Effector memory CD4-positive, alpha-beta T cell (primary cell): ENCODE measurements at places on chromosomes 1 and 21.
A peak's percentile ranks its signal among the peaks of the same experiment; 100 is the strongest.

- no peaks in the 10 kb centered on the region for H3K27me3 ChIP-seq
- no peaks in the 10 kb centered on the region for H3K36me3 ChIP-seq
- DNase-seq, result no peak
- no peak overlapping the region for H3K4me3 ChIP-seq
Observed at GRCh38 chr21:44356636-44357035, 3.2 kb downstream of the TRPM2 start.

DNA sequence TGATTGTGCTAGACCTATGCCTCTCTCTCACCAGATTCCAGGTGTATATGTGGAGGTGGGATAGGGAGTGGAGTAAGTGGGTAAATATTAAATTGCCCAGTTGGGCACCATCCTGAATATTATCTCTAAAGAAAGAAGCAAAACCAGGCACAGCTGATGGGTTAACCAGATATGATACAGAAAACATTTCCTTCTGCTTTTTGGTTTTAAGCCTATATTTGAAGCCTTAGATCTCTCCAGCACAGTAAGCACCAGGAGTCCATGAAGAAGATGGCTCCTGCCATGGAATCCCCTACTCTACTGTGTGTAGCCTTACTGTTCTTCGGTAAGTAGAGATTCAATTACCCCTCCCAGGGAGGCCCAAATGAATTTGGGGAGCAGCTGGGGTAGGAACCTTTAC lies at the start of gene FCER1A:
Gene FCER1A, plus strand, starts transcription at position 242 of the 400 bp plus-strand sequence. Its CDS starts 29 bp downstream, at position 271.
- H3K27ac ChIP-seq, result no peak within 1 kb of the TSS
- no peaks in the 10 kb centered on the region for H3K4me1 ChIP-seq
- no peak for DNase-seq
- no peaks in the 10 kb centered on the region for H3K36me3 ChIP-seq
- H3K4me3 ChIP-seq, result no peak within 1 kb of the TSS

GRCh38 chr1:6416906-6417305 lies 2.8 kb downstream of the HES2 start:
- DNase-seq, result no peak
- H3K36me3 ChIP-seq, result no peaks in the 10 kb centered on the region
- H3K4me3 ChIP-seq, result no peak overlapping the region

DNA sequence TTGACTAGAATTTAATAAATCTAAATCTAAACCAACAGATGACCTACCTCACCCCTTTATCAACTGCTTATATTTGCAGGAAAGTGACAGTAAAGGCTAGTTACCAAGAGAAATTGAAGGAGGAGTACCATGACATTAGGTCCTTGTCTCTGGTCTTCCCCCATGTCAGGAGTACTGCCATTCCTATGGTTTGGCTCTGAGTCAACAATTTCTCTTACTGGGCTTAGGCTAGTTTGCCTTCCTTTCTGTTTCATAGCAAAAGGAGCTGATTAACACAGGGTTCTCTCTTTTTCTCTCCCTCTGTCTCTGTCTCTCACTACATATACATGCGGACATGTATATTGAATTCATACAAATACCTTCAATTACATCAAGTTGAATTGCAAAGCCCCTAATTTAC lies 579.9 kb downstream of the DPYD start:
- H3K36me3 ChIP-seq, result no peaks in the 10 kb centered on the region
- H3K27ac ChIP-seq, result no peak overlapping the region
- DNase-seq, result no peak
- no peaks in the 10 kb centered on the region for H3K4me1 ChIP-seq
- H3K27me3 ChIP-seq, result no peaks in the 10 kb centered on the region
- H3K4me3 ChIP-seq, result no peak overlapping the region

DNA sequence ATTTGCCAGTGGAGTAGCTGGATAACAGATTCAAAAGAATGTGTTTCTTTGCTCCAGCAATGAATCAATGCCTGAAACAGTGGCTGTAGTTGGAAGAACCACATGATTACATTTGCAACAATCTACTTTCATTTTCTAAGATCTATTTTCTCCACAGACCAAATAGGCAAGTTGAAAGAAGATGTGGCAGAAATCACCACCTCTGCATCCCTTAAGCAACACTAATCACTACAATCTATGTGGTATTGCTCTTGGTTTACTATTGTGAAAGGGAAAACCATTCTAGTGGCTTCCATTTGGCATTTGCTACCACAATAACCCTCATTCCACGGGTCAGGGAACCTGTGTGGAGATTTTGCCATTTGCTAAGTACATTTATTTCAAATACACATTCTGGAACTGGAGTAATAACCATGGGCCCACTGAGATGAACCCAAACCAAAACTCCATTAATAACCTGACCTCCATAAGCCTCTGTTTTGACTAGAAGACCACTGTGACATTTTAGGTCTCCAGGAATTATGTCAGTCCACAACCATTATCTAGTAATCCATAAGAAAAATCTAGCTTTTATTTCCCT lies 66.3 kb downstream of the C1orf185 start:
- H3K27me3 ChIP-seq, result no peaks in the 10 kb centered on the region
- H3K4me1 ChIP-seq, result no peaks in the 10 kb centered on the region
- DNase-seq, result no peak
- H3K4me3 ChIP-seq, result no peak overlapping the region
- no peak overlapping the region for H3K27ac ChIP-seq

DNA sequence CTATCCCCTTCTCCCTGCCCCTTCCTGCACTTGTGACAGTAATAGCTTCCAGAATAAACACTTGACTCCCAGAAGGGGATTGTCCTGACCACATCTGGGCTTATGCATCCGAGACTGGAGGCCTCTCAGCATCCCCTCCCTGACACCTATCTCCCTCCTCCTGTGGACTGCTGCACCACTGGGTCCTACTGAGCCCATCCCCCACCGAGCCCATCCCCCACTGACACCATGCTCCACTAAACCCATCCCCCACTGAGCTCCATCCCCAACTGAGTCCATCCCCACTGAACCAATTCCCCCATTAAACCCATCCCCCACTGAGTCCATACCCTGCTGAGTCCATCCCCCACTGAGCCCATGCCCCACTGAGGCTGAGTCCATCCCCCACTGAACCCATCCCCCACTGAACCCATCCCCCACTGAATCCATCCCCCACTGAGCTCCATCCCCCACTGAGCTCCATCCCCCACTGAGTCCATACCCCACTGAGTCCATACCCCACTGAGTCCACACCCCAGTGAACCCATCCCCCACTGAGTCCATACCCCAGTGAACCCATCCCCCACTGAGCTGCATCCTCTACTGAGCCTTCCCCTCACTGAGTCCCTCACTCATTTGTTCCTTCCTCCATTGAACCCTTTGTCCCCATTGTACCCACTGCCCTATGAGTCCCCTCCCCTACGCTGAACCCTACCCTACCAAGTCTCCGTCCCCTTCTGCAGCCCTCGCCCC lies 5.6 kb downstream of the PDZK1IP1 start:
- H3K27ac ChIP-seq, result no peak overlapping the region
- H3K4me1 ChIP-seq, result peaks cover 3% of the 10 kb centered on the region
- H3K4me3 ChIP-seq, result no peak overlapping the region
- DNase-seq, result no peak
- no peaks in the 10 kb centered on the region for H3K36me3 ChIP-seq
- H3K27me3 ChIP-seq, result peaks cover 3% of the 10 kb centered on the region

DNA sequence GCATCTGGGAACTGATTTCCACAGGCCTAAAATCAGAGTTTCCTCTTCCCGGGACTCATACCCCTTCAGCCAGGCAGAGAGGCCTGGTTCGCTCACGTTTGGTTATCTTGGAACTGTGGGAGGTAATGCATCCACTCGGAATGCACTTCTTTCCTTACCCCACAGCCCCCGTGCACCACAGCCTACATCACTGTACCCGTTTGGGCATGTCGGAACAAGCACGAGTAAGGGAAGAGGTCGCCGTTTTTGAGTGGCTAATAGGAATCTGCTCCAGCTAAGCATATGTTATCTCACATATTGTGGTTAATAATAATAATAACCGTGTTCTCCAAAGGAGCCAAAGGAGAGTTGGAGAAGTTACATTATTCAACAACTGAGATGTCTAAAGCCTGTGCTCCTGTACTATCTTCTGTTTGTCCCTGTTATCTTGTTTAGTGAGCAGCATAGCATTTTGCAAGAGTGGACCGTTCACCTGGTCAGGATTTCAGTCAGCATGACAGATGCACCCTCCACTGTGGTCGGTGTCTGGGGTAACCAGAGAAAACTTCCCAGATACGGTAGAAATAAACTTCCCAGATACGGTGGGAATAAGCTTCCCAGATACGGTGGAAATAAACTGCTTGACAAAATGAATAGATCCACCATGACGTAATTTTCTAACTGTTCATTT lies 198.6 kb downstream of the SDCCAG8 start:
- H3K27ac ChIP-seq, result no peak overlapping the region
- H3K4me1 ChIP-seq, result no peaks in the 10 kb centered on the region
- H3K27me3 ChIP-seq, result no peaks in the 10 kb centered on the region
- no peak overlapping the region for H3K4me3 ChIP-seq

DNA sequence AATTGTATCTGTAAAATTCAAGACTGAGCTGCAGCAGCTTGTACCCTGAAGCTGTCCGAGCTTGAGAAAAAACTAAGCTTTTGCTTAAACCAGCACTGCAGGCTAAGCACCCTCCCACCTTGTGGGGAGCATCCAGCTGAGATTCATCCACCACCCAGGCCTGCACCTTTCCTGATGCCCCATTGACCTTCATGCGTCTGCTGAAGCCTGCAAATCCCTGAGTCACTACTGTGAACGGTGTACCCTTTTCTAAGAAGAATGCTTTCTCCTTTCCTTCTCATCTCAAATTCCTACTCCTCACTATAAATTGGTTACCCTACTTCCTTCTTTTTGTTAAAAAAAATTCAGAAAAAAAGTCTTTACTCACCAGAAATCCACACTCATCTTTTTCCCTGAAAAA lies 90.9 kb upstream of the RGS18 start:
- H3K27me3 ChIP-seq, result no peaks in the 10 kb centered on the region
- no peak overlapping the region for H3K4me3 ChIP-seq
- H3K4me1 ChIP-seq, result no peaks in the 10 kb centered on the region

GRCh38 chr1:151905070-151905442 lies 4.3 kb downstream of the THEM4 start:
- no peaks in the 10 kb centered on the region for H3K36me3 ChIP-seq
- peak; percentile 33 for DNase-seq
- H3K27me3 ChIP-seq, result no peaks in the 10 kb centered on the region
- no peak overlapping the region for H3K4me3 ChIP-seq
- H3K27ac ChIP-seq, result peak overlapping the region; percentile 71
- H3K4me1 ChIP-seq, result peaks cover 32% of the 10 kb centered on the region

- H3K36me3 ChIP-seq, result peaks cover 26% of the 10 kb centered on the region
- H3K27ac ChIP-seq, result no peak overlapping the region
- H3K4me3 ChIP-seq, result no peak overlapping the region
Observed at GRCh38 chr1:1664941-1665814, 6.4 kb upstream of the CDK11B start.

DNA sequence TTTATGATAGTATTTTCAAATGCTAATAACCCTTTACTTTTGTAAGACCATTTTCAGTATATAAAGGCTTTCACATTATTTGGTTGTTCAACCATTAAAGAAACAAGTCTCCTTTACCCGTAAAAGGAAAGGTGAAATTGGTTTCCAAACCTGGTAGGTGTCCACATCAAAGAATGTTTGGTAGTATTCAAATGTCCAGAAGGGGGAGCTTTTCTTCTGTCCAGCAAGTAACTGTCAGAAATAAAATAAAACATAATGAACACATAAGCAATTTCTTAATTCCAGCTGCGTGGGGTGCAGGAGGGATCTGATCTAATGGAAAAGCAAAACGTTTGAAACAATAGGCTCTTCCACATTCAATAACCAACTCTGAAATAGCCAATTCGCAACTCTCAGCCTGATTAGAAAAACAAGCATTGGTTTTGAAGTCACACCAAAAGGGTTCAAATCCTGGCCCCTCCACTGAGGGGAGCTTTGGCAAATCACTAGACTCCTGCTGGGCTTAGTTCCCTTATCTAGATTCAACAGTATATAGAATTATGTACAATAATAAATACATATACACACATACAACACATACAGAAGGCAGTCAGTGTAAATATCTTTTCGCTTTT lies 11.0 kb downstream of the YIPF1 start:
- no peaks in the 10 kb centered on the region for H3K27me3 ChIP-seq
- no peak for DNase-seq
- H3K4me1 ChIP-seq, result no peaks in the 10 kb centered on the region
- no peak overlapping the region for H3K27ac ChIP-seq

DNA sequence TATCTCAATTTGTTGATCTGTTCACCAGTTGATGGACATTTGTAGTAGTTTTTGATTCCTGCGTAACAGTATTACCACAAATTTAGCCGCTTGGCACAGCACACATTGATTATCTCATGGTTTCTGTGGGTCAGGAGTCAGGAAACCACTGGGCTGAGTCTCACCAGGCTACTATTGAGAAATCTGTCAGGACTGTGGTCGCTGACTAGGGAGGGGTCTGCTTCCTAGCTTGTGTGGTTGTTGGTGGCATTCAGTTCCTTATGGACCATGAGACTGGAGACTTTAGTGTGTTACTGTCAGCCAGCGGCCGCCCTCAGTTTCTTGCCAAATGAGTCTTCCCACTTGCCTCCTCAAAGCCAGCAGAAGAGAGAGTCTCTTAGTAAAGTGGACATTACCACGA lies 9.8 kb downstream of the PEX14 start:
- no peak overlapping the region for H3K4me3 ChIP-seq
- no peak for DNase-seq

GRCh38 chr1:79310609-79311008 lies 304.1 kb upstream of the ADGRL4 start:
- no peak overlapping the region for H3K4me3 ChIP-seq
- DNase-seq, result no peak
- H3K27me3 ChIP-seq, result no peaks in the 10 kb centered on the region
- no peak overlapping the region for H3K27ac ChIP-seq
- no peaks in the 10 kb centered on the region for H3K4me1 ChIP-seq

GRCh38 chr1:73467731-73468130 lies 730.2 kb downstream of the LRRIQ3 start:
- no peak overlapping the region for H3K27ac ChIP-seq
- H3K4me1 ChIP-seq, result no peaks in the 10 kb centered on the region
- H3K27me3 ChIP-seq, result no peaks in the 10 kb centered on the region
- no peaks in the 10 kb centered on the region for H3K36me3 ChIP-seq

DNA sequence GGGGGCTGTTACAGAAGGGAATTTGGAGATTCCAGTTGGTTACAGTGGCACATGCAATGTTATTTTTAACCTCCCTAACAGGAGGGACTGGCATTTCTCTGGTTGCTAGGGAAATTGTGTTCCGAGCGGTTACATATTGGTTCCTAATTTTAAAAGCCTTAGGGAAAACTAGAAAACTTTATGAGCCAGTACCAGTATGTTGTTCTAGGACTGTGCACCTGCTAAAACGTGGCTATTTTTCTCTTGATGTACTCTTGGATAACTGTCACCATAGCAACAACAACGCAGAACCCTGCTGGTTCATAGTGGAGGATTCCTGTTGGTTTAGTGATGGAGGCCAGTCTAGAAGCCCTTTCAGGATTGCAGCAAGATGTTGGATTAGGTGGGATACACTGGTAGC lies 68.9 kb upstream of the PGBD5 start:
- no peaks in the 10 kb centered on the region for H3K36me3 ChIP-seq
- no peaks in the 10 kb centered on the region for H3K27me3 ChIP-seq
- H3K27ac ChIP-seq, result no peak overlapping the region
- DNase-seq, result no peak
- no peaks in the 10 kb centered on the region for H3K4me1 ChIP-seq
